Peyer's patch (tissue), 4 donors: ENCODE measurements at places on chromosomes 6 and 20.

GRCh38 chr20:45251884-45252560 lies 2.3 kb downstream of the SLPI start:
- no peak for DNase-seq

DNA sequence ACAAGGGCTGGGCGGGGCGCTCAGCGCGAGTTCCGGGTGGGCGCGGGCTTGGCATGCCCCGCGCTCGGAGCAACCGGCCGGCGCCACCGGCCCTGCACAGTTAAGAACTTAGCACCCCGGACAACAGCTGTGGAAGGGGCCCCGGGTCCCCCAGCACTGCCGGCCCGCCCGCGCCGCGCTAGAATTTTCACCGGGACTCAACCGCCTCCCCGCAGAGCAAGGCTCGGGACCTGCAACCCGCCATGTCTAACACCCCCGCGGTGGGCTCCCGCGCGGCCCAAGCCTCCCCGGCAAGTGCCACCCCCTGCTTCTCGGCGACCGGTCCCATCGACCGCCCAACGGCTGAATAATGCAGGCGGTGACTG lies 5.2 kb upstream of the PSMG4 start:
- no peak for DNase-seq

DNA sequence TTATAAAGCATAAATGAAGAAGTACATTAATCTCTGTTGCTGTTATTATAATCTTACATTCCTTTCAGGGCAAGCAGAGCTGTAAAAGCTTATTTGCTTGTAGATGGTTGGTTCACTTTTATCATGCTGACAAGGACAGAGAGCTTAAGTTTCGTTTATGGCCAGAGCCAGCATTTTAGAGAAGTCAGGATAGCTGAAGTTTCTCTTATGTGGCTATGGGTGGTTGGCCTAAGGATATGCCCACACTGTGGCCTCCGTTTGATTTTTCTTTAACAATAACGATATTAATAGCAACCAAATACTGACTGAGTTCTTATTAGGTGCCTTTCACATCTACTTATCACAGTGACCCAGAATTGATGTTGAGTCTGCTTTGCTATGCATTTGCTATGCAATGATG lies 78.5 kb downstream of the FARS2 start:
- no peak for DNase-seq

- DNase-seq: no peak
Measured at GRCh38 chr6:41677124-41677921, 39.1 kb downstream of the MDFI start.

- peak; percentile 86 for DNase-seq
Measured at GRCh38 chr6:79813854-79814709, 133.3 kb downstream of the ELOVL4 start.

GRCh38 chr6:4512051-4512471 lies 264.1 kb upstream of the CDYL start:
- DNase-seq: no peak

DNA sequence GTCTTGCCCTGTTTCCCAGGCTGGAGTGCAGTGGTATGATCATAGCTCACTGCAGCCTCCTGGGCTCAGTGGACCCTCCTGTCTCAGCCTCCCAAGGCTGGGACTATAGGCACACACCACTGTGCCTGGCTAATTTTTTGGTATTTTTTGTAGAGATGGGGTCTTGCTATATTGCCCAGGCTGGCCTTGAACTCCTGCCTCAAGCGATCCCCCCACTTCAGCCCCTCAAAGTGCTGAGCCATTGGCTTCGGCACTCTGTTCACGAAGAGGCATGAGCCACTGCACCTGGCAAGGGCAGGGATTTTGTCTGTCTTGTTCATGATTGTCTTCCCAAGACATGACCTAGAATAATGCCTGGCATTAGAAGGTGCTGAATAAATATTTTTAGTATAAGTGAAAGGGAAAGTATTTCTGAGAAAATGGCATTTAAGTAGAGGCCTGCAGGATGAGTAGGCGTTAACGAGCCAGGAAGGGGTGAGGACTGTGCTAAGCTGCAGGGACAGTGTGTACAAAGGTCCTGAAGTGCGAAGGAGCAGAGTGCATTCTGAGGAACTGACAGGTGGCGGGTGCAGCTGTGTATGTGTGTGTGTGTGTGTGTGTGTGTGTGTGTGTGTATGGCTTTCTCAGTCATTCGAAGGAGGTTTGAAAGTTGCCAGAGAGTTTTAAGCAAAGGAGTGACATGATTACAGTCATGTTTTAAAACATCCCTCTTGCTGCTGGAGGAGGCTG lies 43.0 kb downstream of the VEGFA start:
- no peak for DNase-seq

DNA sequence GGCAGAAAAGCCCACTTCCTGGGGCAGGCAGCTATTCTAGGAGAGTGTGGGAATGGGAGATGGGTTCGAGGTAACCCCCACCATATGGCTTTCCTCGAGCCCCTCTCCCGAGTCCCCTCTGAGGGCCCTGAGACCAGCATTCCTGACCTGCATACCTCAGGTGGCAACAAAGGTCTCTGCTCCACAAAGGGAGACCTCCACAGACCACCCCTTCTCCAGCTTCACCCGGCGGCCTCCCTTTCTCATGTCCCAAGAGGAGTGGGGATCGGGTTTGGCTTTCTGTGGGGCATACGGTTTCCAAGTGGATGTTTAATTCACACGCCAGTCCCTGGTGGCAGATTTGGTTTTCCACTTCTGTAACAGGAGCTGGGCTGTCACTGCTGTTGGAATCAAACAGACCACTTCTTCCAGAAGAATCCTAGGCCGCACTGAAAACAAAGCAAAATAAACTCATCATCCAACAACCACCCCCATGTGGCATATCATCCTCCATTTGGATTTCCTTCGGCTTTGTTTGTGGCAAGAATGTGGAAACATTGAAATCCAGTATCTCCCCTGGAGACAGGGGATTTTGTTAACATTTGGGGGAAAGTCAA lies 83.2 kb downstream of the DLL1 start:
- DNase-seq: no peak

- DNase-seq: no peak
Measured at GRCh38 chr20:8527998-8528723, 396.1 kb downstream of the PLCB1 start.

DNA sequence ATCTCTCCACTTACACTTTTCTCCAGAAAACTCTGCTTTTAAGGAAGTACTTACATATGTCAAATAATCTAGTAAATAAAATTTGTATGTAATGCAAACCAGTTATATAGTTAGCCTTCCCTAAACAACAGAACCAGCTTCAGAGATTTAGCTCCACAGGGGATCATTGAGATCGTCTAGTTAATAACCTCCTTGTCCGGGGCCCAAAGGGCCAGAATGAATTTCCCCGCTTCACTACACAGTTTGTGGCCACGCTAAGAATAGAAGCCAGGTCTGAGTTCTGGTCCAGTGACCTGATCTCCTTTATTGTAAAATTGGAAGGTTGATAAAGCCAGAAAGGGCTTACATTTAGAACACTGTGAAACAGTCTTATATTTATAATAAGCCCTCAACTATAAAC lies 245.2 kb downstream of the TPBG start:
- no peak for DNase-seq

DNA sequence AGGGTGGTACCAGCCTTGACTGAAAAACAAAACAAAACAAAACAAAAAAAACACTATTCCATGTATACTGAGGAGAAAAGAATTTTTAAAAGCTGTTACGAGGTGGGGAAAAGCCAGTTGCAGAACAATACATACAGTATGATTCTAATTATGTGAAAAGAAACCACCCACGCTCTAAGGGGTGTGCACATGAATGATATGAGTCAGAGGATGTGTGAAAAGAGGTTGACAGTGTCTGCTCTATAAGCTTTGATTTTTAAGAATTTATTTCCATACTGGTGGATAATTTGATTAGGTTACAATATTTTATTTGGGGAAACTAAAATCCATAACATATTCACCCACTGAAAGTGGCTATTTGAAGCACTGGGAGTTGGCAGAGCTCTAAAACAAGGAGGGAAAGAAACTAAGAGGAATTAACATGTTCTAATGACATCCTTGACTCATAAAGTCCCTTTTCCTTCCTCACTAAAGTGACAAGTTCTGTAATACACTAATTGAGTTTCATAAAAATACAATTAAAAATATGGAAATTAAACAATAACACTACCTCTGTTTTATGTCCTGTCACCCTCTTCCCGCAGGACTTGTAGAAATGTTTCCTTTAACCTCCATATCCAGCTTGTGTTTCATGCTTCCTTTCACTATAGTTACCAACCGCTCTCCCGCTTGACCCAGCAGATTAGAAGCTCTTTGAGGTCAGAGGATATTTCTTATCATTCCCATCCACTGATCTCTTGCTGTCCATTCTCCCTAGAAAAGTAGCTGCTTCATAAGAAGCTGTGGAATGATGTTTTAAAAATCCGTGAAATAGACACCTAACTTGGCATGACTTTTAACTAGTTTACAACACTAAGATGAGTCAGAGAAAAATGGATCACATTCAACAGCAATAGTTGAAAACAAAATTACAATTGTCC lies 118.6 kb upstream of the CCDC28A start:
- no peak for DNase-seq

- no peak for DNase-seq
Measured at GRCh38 chr20:54215157-54215789, 7.4 kb downstream of the PFDN4 start.

GRCh38 chr6:109466212-109466923 lies 10.8 kb upstream of the MICAL1 start:
- no peak for DNase-seq

GRCh38 chr20:63236116-63236837 lies 572 bp downstream of the BIRC7 start:
- DNase-seq: no peak

GRCh38 chr6:82363428-82364086 lies at the start of gene TPBG:
TPBG (plus strand) TSS chr6:82363817; CDS start chr6:82364962, 1,145 bp downstream.
- no peak for DNase-seq

- no peak for DNase-seq
Measured at GRCh38 chr6:113971741-113972140, 793 bp upstream of the HDAC2 start.

GRCh38 chr6:155382338-155382685 lies 68.0 kb upstream of the TFB1M start:
- no peak for DNase-seq

- DNase-seq: no peak
Measured at GRCh38 chr6:139858429-139858828, 484.0 kb upstream of the CITED2 start.

DNA sequence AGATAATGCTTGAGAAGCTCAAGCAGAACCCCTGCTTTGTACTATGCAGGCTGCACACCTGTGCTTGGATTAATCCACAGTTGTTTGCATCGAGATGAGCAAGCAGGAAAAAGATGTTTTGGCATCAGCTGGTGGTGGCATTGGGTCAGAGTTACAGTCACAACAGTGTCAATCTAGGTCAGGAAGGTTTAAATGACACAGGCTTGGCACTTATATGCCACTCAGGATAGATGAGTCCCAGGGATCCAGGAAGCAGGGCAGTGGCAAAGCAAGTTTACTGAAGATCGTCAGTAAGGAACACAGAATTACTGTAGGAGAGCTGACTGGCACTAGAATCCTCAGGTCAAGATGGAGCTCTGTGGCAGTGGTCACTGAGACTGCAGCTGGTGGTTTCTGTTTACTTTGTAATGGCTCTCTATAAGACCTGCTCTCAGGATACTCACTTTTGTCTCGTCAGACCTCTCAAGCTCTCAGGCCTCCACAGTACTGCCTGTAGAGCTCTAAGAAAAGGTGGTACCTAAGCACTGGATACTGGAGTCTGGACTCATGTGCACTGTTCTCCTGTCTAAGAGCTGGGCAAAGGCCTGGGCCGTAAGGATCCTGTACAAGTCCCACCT lies 110.1 kb upstream of the HS3ST5 start:
- no peak for DNase-seq

DNA sequence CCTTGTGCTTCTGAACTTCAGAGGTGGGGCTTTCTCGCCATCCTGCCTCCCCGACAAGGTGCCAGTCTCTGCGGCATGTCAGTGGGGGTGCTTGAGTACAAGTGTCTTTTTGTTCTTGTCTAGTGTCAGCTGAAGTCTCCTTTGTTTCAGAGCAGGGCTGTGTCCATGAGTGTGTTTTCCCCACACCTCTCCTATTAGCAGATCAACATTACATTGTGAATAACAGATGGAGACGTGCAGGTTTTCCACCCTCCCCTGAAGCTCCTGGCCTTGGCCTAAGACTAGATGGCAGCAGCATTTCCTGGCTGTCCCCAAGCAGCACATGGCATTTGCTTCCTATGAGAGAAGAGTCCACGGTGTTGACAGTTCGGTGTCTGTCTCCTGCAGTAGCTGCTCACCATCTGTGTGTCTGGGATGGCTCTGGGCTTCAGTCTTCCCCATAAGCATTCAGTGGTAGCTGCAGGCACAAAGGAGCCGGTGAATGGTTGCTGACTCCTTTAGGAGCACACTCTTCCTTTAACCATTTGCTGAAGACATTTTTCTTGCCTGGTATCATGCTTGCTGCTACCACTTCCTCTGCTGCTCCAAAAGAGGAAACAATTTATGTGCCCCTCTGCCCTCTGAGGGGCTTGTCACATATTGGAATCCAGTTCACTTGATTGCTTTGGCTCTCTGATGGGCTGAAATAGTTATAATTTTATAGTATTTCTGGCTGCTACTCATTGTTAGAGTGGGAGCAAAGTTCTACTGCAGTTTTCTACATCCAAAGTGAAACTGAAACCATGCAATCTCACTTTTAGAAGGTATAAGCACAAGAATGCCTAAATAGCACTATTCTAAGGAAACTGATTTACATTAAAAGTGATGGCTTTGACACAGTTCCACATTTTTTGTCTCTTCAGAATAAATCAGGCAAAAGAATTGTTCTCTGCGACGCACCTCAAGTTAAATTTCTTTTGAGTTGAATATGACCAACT lies 913.0 kb downstream of the C6orf118 start:
- DNase-seq: no peak

- DNase-seq: no peak
Measured at GRCh38 chr6:155152211-155153076, 111.4 kb upstream of the CLDN20 start.

GRCh38 chr6:122476131-122476530 lies 4.5 kb upstream of the SERINC1 start:
- no peak for DNase-seq

- DNase-seq: peak; percentile 62
Measured at GRCh38 chr20:43914311-43915210, at the start of gene TOX2. TOX2 (plus strand) TSS chr20:43914852; CDS start chr20:43914892, 40 bp downstream.

DNA sequence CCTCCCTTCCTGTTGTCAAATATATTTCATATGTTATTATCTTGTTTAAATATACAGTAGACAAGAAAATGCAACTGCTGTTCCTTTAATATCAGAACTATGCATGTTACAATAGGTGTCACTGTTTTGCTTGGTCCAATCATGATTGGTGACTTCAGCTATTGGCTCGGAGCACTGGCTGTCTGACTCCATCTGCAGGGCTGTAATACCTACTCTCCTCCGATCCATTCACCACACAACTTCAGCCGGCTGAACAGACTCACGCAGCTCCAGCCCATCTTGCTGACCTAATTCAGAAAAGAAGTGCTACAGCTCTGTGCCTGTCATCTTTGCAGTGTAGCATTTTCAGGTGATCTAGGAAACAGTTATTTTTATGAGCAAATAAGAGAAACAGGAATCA lies at the start of gene BTBD3:
Gene BTBD3 (plus strand): TSS at position 231 of the 400 bp plus-strand sequence. CDS start 383 bp downstream, outside the sequence.
- DNase-seq: peak; percentile 67

DNA sequence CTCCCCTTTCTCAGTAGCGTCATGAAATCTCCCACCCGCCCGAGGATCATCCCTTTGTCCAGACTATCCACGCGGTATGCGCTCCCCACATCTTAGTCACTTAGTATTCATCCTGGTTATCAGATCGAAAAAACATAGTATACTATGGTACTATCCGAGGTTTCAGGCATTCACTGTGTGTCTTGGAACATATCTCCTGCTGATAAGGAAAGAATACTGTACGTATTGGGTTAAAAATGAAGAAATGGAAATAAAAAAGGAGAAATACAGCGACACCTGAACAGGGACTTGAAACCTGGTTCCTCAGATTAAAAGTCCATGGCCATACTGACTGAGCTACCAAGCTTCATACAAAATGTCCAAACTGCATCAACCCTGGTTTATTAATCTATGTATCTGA lies 14.0 kb downstream of the HMGN4 start:
- no peak for DNase-seq
